ENCODE measurements at places on chromosomes 4 and X. TPM values are rescaled to one million over a fixed set of nuclear protein-coding genes. Genes with fewer than 3 reads are reported as not detected.

HTN3 gene
- not detected for total RNA-seq

CYSLTR1 gene
- 10.5 TPM for total RNA-seq

IL13RA2 gene
- total RNA-seq, result 0.35 TPM

COL4A6 gene
- 1.8 TPM for total RNA-seq
